ENCODE measurements at places on chromosomes 1 and 21.

GRCh38 chr1:93304716-93305138 lies 41.0 kb upstream of the DR1 start:
- no peak for DNase-seq

DNA sequence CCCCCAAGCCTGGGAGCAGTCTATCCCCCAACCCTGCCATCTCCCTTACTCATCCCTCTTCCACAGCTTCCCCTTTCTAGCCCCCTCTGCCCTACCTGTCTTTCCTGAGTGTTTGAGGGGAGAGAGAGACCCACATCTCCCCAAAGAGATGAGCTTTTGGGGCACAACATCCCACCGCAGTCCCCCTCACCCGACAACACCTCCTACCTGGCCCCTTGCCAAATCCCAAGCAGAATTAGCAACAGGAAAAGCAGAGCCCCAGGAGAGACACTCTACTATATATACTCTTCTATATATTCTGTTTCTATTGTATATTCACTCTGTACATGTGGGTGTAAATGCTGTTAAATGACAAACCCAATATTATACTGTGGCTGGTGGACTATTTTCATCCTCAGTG lies 9.9 kb upstream of the KCNC4 start:
- no peak for DNase-seq

DNA sequence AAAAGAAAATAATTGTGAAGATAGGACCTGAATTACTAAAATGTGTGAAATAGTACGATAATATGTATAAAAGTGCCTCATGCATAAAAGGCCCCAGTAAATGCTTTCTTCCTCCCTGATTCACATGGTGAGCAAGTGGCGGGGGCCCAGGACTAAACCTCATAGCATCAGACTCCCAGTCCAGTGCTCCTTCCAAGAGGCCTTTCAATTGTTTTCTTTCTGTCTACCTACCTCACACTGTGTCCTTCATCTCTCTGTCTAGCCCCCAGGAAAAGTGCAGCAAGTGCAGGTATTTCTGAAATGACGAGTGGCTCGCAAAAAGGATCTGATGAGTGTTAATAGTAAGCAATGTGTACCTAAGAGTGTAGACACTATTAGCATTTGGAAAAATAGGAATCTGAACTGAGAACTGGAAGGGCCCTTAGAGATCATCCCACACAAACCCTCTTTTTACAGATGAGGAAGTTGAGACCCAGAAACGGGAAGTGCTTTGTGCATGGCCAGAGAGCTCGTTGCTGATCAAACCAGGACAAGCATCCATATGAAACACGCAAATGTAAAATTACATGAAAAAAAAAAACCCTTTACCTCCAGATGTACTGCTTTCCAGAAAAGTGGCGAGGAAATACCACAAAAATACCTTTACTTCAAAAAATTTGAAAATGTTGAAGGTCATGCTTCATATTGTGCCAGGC lies 118.2 kb upstream of the HOOK1 start:
- no peak for DNase-seq

- DNase-seq: no peak
Measured at GRCh38 chr1:175332515-175332914, 139.9 kb upstream of the KIAA0040 start.

DNA sequence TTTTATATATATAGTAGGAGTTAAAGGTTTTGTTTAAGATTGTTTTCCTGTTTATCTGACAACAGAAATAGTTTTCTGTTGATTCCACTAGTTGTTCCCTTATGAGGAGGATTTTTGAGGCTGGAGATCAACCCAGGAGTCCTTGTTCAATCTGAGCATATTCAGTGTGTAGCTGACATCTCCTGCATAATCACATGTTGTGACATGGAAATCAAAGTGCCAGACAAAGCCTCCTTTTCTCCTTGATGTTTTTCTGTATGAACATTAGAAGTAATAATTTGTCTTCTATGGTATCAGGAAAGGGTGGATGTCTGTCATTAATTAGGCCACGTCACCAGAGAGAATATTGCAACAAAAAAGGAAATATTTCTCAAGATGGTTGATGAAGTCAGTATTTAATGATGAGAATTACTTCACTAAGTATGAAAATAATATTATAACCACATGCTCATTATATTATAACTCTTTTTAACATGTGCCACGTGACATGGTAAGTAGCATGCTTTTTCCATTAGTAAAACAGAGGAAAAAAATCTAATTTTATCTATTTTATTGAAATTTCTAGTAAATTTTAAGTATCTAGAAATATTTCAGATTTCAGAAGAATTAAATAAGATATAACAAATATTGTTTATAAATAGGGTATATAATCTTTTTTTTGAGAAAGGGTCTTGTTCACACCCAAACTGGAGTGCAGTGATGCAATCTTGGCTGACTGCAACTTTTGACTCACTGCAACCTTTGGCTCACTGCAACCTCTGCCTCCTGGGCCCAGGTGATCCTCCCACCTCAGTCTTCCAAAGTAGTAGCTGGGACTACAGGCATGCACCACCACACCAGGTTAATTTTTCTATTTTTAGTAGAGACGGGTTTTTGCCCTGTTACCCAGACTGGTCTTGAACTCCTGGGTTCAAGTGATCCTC lies 223.5 kb downstream of the HMCN1 start:
- DNase-seq: no peak

DNA sequence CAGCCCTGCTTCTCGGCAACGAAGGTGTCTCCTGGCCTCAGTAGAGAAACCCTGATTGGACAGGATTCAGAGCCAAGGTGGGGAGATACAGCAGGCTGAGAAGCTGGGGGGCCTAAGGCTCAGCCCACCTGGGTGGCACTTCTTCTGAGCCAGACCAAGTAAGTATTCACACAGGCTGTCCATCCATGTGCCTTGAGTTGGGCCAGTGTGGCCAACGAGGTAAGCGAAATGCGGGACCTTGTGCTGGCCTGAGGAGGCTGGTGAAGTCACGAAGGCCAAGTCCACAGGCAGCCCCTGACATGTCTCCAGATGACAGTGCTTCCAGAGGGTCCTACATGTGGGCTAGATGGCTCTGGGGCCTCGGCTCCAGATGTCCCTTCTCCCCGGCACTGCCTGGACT lies 91.4 kb downstream of the ITPKB start:
- no peak for DNase-seq

DNA sequence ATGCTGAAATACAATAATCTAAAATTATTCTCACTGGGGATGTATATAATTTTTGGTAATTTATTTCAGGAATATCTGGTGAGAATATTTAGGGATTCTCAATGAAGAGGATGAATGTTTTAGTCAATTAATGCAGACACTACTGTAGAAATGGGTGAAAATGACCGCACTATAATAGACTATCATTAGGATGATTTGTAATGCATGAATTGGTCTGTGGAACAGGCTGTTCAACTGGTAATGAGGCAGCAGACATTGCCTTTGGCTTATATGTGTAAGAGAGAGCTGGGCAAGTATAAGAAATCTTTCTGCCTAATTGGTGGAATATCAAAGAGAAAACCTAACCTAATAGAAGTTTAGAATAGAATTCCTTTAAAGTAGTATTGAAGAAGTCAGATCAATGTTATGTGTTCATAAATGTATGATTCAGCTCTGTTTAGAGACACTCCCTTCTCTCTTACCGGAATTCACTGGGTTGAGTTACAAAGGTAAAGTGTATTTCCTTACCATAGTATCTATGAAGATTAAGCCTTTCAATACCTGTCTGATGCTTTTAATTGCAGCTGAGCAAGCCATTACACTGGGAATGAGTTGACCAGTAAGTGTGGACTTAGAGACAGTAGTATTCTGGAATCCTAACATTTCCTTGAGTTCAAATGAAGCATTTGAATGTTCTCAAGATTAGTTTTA lies 274.5 kb downstream of the S1PR1 start:
- no peak for DNase-seq

Measured in activated naive CD4-positive, alpha-beta T cell treated with anti-CD3 and anti-CD28 coated beads, Interleukin-2, amount 50 U/mL, for 72 hours (primary cell).